ENCODE measurements at places on chromosomes 12 and 14. TPM values are rescaled to one million over a fixed set of nuclear protein-coding genes. Genes with fewer than 3 reads are reported as not detected.

DNA sequence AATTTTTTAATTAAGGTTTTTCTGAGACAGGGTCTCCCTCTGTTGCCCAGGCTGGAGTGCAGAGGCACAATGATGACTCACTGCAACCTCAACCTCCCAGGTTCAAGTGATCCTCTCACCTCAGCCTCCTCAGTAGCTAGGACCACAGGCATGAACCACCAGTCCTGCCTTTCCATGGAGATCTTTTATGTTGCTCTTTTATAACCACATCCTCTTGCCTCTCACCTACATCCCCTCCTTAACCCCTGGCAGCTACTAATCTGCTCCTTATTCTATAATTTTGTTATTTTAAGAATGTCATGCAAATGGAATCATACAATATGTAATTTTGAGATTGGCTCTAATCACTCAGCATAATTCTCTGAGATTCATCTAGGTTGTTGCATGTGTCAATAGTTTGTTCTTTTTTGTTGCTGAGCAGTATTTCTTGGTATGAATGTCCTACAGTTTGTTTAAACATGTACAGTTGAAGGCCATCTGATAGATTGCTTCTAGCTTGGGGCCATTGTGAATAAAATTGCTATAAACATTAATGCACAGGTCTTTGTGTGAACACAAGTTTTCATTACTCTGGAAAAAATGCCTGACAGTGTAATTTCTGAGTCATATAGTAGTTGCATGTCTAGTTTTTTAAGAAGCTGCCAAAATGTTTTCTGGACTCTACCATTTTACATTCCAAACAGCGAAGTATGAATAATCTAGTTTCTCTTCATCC lies 249.2 kb upstream of the AMIGO2 start:
- H3K4me1 ChIP-seq = peaks cover 9% of the 10 kb centered on the region
- H3K27me3 ChIP-seq = no peaks in the 10 kb centered on the region
- no peak overlapping the region for H3K4me3 ChIP-seq
- DNase-seq = no peak
- H3K27ac ChIP-seq = no peak overlapping the region

GRCh38 chr14:68103853-68104252 lies 284.3 kb downstream of the RAD51B start:
- no peak for DNase-seq
- H3K27ac ChIP-seq = no peak overlapping the region
- no peaks in the 10 kb centered on the region for H3K4me1 ChIP-seq

GRCh38 chr14:100654814-100655740 lies 67.9 kb upstream of the BEGAIN start:
- peaks cover 27% of the 10 kb centered on the region for H3K27me3 ChIP-seq
- no peak overlapping the region for H3K4me3 ChIP-seq
- peak; percentile 22 for DNase-seq
- peaks cover 3% of the 10 kb centered on the region for H3K4me1 ChIP-seq
- H3K36me3 ChIP-seq = no peaks in the 10 kb centered on the region

DNA sequence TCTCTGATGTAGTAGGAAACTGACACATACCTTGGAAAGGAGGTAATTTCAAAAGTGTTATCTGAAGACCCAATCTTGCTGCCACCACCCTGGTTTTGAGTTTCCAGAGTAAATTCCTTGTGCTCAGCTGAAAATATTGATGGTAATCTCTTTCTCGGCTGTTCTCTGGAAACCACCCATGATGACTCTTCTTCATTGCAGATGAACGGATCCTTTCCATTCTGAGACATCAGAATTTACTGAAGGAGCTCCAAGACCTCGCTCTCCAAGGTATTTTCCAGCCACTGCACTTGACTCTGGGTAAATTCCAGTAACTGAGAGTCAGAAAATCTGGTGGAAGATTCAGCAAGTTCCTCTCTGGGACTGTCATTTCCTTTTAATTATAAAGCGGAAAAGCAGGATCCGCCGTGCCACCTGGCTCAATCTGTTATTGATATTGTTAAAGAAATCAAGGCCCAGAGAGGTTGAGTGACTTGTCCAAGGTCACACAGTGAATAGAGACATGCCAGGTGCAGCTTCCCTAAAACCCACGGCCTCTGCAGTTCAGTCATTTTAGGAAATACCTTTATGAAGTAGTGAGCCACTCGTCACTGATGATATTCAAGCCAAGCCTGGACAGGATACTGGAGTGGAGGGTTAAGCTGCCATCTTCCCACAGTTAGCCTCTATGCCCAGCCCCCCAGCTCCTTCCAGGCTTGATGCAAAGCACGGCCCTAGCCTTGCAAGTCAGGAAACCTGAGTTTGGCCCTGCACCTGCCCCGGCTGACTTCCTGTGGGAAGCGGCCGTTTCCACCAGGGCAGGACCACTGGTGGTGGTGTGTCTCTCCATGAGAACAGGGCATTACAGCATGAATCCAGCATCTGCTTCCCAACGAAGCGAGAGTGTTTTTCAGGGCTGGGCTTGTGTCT lies 4.7 kb downstream of the CHGA start:
- no peaks in the 10 kb centered on the region for H3K4me1 ChIP-seq
- no peak for DNase-seq
- no peak overlapping the region for H3K4me3 ChIP-seq
- H3K27me3 ChIP-seq = no peaks in the 10 kb centered on the region
- H3K36me3 ChIP-seq = no peaks in the 10 kb centered on the region

DNA sequence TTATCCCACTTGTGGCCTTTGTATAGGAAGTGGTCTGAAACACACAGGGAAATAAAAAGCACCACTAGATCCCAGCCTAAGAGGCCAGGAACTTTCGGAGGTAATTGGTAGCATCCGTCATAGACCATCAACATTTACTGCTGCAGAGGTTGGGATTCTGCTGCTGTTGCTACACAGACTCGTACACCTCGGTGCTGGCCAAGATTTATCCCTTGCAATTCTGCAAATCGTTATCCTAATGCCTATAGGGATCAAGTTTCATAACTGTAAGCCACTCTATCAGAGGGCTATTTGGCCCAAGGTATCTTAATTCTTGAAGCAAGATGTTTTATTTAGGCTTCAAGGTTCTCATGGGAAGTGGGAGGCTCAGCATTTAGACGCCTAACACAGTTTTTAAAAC lies 913.6 kb downstream of the GALC start:
- no peak for DNase-seq
- no peaks in the 10 kb centered on the region for H3K4me1 ChIP-seq
- H3K27ac ChIP-seq = no peak overlapping the region
- H3K36me3 ChIP-seq = no peaks in the 10 kb centered on the region
- H3K27me3 ChIP-seq = no peaks in the 10 kb centered on the region

GRCh38 chr14:84646786-84647500 lies 883.0 kb upstream of the FLRT2 start:
- H3K36me3 ChIP-seq = no peaks in the 10 kb centered on the region
- H3K27me3 ChIP-seq = no peaks in the 10 kb centered on the region
- no peak overlapping the region for H3K27ac ChIP-seq
- no peaks in the 10 kb centered on the region for H3K4me1 ChIP-seq
- no peak for DNase-seq

DNA sequence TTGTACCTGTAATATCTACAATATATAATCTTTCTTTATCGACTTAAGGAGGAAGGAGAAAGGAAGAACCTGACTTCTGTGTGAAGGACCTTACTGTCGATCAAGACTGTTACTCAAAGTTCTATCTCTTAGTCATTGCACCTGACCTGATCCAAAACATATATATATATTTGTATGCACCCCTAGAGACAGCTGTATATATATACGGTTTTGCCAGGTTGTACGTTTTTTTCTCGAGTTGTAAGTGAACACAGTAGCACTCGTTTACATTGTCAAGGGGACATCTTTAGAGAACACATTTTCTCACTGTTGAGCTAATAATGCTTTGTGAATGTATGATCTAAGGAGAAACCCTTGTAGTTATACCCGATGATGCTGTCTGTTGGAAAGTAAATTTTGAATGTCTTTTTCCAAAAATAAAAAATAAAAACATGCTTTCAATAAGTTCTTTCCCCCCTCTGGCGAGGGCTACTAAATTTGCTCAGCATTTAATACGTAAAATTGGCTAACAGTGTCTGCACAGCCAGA lies 536 bp upstream of the SLC35E3 start:
- H3K36me3 ChIP-seq = no peaks in the 10 kb centered on the region
- H3K27me3 ChIP-seq = no peaks in the 10 kb centered on the region
- DNase-seq = no peak

DNA sequence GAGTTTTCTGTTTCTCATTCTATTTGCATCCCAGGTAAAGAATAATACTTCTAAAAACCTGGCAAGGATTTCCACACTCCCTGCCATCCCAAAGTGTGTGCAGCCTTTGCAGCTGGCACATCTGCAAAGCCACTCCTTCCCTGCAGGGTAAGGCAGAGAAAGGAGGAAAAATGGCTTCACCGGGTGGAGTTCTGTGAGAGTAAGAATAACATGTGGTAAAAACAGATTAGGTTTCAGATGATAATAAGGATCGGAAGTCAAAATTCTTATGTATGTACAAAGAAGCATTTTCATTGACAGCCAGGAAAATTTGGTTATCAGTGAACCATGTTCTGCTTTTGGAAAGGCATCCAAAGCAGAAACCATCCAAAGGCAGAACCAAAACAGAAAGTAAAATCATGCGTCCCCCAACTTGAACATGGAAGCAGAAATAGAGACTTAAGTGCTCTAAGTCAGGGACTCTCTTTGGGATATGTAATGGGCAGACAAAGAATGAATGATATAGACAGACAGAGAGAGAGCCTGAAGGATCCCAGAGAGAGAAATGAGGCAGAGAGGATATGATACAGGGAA lies 192.6 kb upstream of the CCDC196 start:
- no peak for DNase-seq
- no peaks in the 10 kb centered on the region for H3K4me1 ChIP-seq
- no peaks in the 10 kb centered on the region for H3K27me3 ChIP-seq
- H3K4me3 ChIP-seq = no peak overlapping the region
- H3K27ac ChIP-seq = no peak overlapping the region

GRCh38 chr12:19288161-19288560 lies 151.1 kb upstream of the AEBP2 start:
- no peaks in the 10 kb centered on the region for H3K4me1 ChIP-seq
- no peaks in the 10 kb centered on the region for H3K36me3 ChIP-seq
- no peak overlapping the region for H3K27ac ChIP-seq
- no peak overlapping the region for H3K4me3 ChIP-seq

- H3K27ac ChIP-seq = no peak overlapping the region
- H3K27me3 ChIP-seq = no peaks in the 10 kb centered on the region
- DNase-seq = no peak
- H3K4me3 ChIP-seq = no peak overlapping the region
- peaks cover 60% of the 10 kb centered on the region for H3K4me1 ChIP-seq
Observed at GRCh38 chr12:123227581-123228258, 5.2 kb downstream of the MPHOSPH9 start.

DNA sequence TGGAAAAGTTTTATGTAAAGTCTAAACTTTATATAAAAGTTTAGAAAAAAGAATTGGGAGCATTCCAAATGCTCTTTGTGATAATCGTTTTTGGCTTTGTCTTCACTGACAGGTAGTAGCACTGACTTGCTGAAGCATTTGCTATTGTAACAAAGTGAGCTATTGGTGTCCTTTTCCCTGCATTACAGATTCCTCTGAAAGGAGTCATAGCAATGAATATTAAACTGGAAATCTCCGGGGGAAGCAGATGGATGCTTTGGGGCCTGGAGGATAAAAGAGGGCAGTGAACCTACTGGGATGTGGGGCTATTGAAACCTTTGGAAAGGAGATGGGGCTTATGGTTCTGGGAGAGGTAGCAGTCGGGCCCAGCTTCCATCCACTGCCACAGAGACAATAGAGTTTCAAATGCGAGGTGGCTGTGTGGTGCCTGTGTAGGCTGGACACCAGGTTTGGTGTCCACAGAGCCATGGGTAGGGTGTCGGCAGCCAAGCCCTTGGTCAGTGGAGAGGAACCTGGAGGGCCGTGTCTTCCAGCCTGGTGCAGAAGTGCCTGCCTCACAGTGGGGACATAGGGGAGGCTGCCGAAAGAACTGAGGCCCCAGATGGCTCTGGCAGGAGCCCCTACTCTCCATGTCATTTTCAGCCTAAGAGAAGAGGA lies 10.1 kb downstream of the GSG1 start:
- no peaks in the 10 kb centered on the region for H3K36me3 ChIP-seq
- no peak overlapping the region for H3K27ac ChIP-seq
- H3K4me1 ChIP-seq = peaks cover 7% of the 10 kb centered on the region
- no peaks in the 10 kb centered on the region for H3K27me3 ChIP-seq
- H3K4me3 ChIP-seq = no peak overlapping the region

GRCh38 chr14:70624972-70625371 lies 16.7 kb upstream of the TTC9 start:
- H3K4me1 ChIP-seq = no peaks in the 10 kb centered on the region
- no peaks in the 10 kb centered on the region for H3K27me3 ChIP-seq
- no peak overlapping the region for H3K27ac ChIP-seq
- H3K36me3 ChIP-seq = no peaks in the 10 kb centered on the region
- DNase-seq = no peak

GRCh38 chr14:101972126-101972866 lies 7.9 kb downstream of the DYNC1H1 start:
- peaks cover 20% of the 10 kb centered on the region for H3K4me1 ChIP-seq
- DNase-seq = no peak
- H3K27me3 ChIP-seq = no peaks in the 10 kb centered on the region
- H3K27ac ChIP-seq = no peak overlapping the region
- H3K36me3 ChIP-seq = peaks cover 4% of the 10 kb centered on the region
- no peak overlapping the region for H3K4me3 ChIP-seq

DNA sequence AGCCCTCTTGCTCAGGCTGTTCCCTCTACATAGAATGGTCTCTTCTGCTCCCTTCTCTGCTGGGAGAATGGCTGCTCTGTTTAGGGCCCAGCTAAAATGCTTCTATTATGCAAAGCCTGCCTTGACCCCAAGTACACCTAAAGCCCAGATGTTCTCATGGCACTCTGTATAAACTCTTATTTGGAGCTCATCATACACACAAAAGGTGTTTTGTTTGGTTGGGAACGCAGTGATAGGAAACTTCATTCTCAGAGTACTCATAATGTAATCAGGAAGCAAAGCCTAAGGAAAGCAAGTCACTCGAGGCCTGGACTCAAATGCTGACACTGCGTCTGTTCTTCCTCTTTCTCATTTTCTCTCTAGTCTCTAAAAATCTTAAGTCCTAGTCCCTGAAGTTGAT lies 38.2 kb upstream of the SYCP3 start:
- H3K4me3 ChIP-seq = no peak overlapping the region
- no peaks in the 10 kb centered on the region for H3K27me3 ChIP-seq
- H3K27ac ChIP-seq = no peak overlapping the region
- H3K36me3 ChIP-seq = peaks cover 4% of the 10 kb centered on the region
- no peak for DNase-seq
- no peaks in the 10 kb centered on the region for H3K4me1 ChIP-seq

The CPNE6 gene
- total RNA-seq = not detected

The PAWR gene
- 2.3 TPM for total RNA-seq

The ARMH4 gene
- total RNA-seq = not detected

The PMEL gene
- 0.28 TPM for total RNA-seq

The CATSPERB gene
- total RNA-seq = 0.20 TPM

The KRT78 gene
- not detected for total RNA-seq

The RNASE1 gene
- total RNA-seq = 3.5 TPM

The NXPH4 gene
- 0.47 TPM for total RNA-seq

The PITPNM2 gene
- total RNA-seq = 6.1 TPM

The VPS37B gene
- total RNA-seq = 19.9 TPM

The PROX2 gene
- total RNA-seq = 0.24 TPM

The TMTC1 gene
- not detected for total RNA-seq

The KLHDC1 gene
- 2.0 TPM for total RNA-seq

Data from CD8-positive, alpha-beta memory T cell (primary cell).